ENCODE measurements at places on chromosomes 6 and 20.

DNA sequence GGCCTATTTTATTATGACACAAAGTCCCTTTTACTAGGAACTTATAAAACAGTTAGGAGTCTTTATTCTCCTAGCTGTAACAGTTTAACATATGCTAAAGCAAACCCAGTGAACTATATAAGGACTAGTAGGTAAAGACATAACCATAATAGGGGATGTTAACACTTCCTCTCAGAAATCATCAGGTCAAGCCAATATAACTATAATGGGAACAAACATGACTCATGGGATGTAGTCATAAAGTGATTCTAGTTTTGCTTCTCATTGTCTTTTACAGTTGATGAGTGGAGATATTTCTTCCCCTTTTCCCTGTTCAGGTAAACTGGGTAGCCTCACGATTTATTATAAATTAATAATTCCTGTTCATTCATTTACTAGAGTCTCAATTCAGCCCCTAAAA is 9.7 kb downstream of the PTCHD4 start:
- no peak for DNase-seq

DNA sequence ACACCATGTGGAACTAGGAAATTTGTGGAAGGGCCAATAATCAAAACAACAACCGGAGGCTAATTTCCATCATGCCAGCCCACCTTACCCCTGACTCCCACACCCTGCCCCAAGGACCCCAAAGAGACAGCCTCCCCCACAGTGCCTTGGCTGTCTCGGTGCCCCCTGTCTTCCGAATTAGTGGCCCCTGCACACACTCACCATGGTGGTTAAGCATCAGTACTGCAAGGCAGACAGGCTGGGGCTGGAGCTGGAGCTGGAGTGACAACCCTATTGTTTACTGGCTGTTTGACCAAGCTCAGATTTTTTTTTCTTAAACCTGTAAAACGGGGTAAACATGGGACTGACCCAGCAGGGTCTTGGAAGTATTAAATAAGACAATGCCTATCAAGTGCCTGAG is 238.0 kb downstream of the TFAP2C start:
- no peak for DNase-seq

DNA sequence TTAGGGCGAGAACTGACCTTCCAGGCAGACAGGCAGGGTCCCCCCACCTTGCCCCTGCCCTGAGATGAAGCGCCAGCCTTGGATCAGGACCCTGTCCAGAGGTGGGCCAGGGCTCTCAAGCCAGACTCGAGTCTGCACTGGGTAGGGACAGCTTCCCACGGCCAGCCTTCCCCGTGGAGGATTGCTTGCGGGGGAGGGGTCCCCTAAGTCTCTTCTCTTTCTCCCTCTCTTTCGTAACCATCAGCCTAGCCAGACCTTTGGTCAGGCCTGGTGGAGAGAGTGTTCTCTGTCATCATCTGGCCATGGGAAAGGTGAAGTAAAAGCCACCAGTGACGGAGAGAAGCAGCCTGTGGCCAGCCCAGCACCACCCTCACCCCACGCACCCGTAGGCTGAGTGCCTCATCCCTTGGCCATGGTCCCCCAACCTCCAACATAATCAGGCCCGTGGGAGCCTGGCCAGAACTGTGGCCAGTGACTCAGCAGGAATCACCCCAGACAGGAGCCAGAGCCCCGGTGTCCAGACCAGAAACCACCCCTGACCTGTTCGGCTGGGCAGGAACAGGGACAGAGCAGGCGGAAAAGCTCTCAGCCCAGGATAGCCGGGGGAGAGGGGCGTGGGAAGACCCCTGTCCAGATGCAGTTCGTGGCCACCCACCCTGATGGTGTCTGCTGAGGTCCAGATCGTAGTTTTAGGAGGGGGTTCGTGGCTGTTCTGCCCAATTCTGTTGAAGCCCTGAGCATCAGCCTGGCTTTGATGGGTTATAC is 47.1 kb downstream of the SNAI1 start:
- DNase-seq: peak; percentile 89

- no peak for DNase-seq
These were observed 616.7 kb downstream of the PHF3 start for GRCh38 chr6:64252256-64252655.

DNA sequence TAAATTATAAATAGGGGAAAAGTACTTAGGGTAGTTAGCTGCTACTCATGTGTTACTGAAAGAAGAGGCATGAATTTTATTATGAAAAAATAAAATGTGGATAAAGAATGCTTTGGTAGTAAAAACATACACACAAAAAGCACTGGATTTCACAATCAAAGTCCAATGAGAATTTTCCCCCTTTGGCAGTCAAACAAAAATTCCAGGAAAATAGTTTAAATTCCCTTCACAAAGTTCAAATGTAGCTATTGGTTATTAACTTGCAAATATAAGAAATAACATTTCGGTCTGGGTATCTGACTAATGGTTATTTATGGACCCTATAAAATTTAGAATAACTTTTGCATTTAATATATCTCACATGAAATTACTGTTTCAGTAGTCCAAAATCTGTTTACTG is 210.4 kb downstream of the FOXC1 start:
- DNase-seq: no peak

GRCh38 chr6:37480118-37480736 is 19.5 kb downstream of the CCDC167 start:
- no peak for DNase-seq

DNA sequence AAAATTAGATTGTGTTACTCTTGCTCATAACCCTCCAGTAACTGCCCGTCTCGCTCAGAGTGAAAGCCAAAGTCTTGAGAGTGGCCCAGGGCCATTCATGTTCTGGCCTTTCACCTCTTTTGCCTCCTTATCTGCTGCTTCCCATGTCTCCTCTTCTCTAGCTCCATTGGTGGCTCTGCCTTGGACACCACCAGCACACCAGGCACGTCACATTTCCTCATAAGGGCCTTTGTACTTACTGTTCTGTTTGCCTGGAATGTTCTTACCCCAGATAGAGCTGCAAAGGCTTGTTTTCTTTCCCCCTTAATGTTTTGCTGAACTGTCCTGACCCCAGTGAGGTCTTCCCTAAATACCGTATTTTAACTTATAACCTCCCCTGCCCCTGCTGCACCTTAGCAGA is 29.3 kb downstream of the MCM8 start:
- no peak for DNase-seq

DNA sequence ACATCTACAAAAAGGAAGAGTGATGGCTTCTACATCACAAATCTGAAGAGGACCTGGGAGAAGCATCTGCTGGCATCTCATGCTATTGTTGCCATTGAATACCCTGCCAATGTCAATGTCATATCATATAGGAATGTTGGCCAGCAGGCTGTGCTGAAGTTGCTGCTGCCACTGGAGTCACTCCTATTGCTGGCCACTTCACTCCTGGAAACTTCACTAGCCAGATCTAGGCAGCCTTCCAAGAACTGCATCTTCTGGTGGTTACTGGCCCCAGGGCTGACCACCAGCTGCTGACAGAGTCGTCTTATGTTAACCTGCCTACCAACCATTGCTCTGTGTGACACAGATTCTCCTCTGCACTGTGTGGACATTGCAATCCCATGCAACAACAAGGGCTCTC is 111.8 kb downstream of the PERP start:
- no peak for DNase-seq

- no peak for DNase-seq
These were observed 68.5 kb downstream of the MAP3K5 start for GRCh38 chr6:136723780-136724179.

GRCh38 chr20:61297491-61297890 is 45.4 kb downstream of the CDH4 start:
- DNase-seq: no peak

DNA sequence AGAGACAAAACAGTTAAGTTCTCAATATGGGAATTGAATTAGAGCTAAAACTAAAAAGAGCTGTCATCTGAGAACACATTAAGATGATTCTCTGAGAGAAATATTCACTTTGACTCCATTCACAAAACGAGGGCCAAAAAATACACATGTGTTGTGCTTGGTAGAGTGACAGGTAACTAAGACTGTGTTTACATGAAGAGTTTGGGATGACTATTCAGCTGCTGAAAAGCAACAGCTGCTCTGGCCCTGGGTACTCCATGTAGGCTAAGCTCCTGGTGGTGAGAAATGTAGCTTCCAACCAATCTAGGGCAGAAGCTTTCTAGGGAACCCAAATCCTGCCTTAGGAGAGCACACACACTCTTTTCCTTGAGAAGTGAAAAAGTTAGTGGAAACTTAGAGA is 184.5 kb downstream of the COL21A1 start:
- no peak for DNase-seq

DNA sequence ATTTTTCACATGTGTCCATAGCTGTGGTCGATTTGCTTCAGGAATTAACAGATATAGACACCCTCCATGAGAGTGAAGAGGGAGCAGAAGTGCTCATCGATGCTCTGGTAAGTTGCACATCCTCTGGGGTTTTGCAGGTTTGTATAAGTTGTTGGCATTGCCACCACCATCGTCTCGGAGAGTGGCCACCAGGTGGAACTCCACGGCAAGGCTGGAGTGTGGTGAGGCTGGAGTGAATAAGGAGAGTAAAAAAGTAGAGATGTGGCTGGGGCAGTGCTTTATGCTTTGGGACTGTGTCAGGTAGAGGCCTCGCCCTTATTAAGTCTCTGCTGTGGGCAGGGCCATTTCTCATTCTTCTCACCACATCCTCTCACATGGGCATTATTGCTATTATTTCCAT is 63.7 kb downstream of the CTNNBL1 start:
- DNase-seq: no peak

DNA sequence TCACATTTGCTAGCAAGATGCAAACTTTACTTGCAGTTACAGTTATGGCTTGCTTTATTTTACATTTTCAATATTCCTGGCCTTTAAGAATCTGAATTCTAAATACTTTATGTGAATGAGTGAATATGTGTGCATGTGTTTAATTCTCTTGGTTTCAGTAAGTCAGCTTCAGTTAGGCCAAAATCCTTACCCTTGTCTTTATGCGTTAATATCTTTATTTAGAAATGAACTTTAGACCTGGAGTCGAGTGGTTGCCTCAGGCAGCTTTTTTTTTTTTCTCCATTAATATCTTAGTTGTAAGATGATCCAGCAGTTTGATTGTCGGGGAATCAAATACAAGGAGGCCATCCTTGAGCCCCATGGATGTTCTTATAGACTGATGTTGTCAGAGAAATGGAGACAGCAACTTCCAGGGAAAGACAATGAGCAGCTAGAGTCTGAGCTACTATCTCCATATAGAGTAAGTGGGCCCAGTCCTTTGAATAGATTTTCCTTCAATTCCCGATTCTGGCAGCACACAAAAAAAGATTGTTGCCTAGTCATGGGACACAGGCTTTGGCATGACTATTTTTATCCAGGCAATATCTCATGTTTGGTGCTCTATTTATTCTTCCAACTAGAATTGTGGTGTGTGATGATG is 398.0 kb downstream of the DHX35 start:
- DNase-seq: no peak

- peak; percentile 97 for DNase-seq
These were observed 2.8 kb downstream of the JARID2 start for GRCh38 chr6:15248451-15249370.

GRCh38 chr6:148616841-148617240 is 130.0 kb upstream of the UST start:
- DNase-seq: no peak

DNA sequence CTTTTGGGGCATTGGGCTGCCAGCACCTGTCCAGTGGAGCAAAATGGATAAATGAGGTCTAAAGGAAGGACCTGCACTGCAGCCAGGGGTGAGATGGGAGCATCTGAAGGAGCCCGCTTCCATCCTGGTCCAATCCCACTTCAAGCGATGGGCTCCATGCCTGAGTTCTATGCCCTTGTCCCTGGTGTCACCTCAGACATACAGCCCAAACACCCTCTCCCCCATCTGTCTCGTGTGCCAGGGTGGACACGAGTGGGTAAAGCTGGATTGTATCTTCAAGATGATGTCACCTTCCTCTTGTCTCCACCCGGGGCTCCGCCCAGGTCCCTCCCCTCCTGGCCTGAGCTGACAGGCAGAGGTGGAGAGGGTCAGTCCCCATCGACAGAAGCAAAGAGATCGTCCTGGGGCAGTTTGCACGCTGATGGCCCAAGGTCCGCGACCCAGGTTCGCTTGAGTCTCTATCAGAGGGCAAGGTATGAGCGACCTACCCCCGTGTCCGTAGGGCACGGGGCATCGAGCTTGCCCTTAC is 544 bp downstream of the SMIM29 start:
- DNase-seq: peak; percentile 90

GRCh38 chr6:169140986-169141495 is 112.6 kb downstream of the THBS2 start:
- no peak for DNase-seq

GRCh38 chr6:128525406-128525805 is 5.0 kb upstream of the PTPRK start:
- no peak for DNase-seq

GRCh38 chr20:20611167-20611566 is 101.3 kb downstream of the RALGAPA2 start:
- no peak for DNase-seq

DNA sequence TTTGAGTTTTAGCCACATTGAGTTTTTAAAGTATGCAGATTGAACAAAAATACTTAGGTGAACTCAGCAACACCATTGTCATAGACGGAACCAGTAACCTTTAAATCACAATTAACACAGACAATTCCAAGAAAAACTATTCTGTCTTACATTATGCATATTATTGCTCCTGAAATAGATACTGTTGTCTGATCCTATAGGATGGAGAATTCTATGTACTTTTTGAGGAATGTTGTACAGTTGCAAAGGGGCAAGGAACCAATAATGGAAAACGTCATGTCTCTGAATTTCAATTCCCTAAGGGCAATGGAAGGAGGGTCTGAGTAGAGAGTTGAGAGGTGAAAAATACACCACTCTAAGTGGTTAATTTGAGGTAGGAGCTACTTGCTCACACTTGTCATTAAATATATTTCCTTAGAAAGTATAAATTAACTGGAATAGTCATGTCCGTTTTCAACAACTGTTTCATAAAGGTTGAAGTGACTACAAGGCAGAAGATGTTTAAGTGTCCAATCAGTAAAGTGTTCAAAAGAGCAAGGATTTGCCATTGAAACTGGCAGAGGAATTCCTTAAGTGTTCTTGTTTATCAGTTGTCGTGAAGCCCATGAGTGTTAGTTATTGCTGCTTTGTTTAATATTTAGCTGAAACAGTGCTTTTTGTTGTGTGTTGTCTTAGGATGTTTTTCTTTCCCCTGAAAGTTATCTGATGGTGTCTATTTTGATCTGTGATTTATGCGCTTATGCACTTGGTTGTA is 1.3 kb downstream of the NKAIN2 start:
- DNase-seq: no peak

DNA sequence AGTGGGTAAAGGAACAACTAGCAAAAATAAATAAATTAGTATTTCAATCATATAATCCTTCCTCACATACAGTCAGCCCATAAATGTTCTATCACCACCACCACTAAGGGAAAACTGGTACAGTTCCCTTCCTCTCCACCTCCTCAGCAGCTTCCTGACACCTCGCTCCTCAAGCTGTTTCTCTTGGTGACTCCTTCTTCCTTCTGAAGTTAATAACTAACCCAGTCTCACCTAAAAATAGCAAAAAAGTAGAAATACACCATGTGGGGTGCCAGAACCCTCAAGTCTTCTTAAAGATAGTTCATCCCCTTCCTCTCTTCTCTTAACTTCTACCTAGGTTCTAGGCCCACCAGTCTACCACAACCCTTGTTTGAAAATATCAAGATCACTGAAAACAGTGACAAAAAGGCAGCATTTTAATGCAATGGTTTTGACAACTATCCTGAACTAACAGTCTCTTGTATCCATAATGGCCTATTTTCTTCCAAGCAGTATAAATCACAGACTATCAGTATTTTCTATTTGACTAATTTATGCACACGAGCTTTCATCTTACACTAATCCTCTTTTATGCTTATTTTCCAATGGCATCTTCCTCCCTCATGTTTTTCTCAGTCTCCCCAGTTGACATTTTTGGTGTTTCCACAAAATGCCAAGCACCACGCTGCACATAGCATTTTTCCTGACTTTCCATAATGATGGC is 85.5 kb downstream of the KHDC1L start:
- DNase-seq: no peak

All from right cardiac atrium (tissue), 5 donors.